Activated CD4-positive, alpha-beta T cell treated with anti-CD3 and anti-CD28 coated beads for 1 hour (primary cell): ENCODE measurements at places on chromosomes 1 and 21.

DNA sequence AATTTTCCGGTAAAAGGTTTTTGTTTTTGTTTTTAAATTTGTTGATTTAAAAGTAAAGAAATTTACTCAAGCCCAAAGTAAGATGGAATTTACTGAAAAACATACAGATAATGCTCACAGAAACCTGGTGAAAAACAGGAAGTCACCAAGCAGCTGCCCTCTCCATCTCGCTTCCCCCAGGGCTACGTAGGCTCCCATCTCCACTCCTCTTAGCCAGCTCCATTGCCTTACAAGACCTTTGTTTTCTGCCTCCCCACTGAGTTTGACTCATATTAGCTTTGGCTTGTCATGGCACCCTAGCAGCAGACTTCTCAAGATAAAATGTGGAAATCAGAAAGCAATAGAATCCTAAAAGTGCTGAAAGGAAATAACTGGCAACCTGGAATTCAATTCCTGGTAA is 57.9 kb downstream of the PHTF1 start:
- DNase-seq, result no peak

- DNase-seq, result no peak
Measured at GRCh38 chr1:229843627-229844238, 217.7 kb downstream of the URB2 start.

DNA sequence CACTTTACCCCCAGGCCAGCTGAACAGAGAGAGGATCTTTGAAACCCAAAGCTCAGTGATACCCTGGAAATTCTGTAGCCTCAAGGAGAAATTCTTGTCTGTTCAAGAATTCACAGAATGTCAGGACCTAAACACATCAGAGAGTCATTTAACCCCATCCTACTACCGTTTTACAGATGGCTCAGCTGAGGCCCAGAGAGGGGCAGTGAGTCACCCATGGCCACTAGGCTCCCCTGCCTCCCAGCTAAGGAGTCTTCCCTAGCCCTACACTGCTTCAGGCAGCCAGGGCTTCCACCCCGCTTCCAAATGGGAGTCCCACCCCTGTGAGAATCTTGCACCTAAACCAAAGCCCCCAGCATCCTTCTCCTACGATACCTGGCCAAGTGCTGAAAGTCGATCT is 28.3 kb downstream of the VWA5B1 start:
- no peak for DNase-seq

- no peak for DNase-seq
Measured at GRCh38 chr21:32757804-32758203, 13.8 kb downstream of the PAXBP1 start.

GRCh38 chr1:44077421-44077820 is 41.2 kb upstream of the KLF17 start:
- DNase-seq, result no peak

DNA sequence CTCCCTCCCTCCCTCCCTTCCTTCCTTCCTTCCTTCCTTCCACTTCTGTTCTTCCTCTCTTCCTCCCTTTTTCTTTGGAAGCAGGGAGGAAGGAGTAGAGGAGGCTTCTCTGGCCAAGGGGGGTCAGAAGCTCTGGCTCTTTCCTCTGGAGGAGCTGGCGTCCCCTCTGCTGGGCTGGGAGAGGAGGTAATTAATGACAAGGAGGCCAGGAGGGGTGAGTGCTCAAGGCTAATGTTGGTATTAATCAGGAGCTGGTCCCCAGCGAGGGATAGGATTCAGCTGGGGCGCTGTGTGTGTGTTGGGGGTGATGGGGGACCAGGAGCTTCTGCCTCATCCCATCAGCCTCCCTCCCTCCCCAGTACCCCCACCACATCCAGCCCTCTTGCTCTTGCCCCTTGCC is 6.2 kb upstream of the PEAR1 start:
- no peak for DNase-seq

DNA sequence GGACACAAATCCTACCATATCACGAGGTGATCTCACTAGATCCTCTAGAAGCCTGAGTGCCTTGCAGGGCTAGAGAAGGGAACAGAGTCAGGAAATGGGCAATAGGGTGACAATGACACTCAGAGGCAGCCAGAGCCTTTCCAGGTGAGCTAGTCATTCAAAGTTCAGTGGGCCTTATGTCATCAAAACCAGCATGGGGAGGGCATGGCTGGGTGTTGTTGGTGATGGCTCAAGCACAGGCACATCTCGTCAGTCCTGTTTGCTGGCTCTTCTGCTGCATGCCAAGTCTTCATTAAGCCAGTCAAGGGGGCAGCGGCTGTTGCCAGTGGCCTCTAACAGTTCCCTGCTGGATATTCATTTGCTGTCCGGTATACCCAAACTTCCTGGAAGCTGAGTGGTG is 99.6 kb upstream of the USP24 start:
- DNase-seq, result no peak

GRCh38 chr1:200415789-200416593 is 6.2 kb upstream of the ZNF281 start:
- DNase-seq, result no peak
